ENCODE measurements at places on chromosomes 5 and 9.

DNA sequence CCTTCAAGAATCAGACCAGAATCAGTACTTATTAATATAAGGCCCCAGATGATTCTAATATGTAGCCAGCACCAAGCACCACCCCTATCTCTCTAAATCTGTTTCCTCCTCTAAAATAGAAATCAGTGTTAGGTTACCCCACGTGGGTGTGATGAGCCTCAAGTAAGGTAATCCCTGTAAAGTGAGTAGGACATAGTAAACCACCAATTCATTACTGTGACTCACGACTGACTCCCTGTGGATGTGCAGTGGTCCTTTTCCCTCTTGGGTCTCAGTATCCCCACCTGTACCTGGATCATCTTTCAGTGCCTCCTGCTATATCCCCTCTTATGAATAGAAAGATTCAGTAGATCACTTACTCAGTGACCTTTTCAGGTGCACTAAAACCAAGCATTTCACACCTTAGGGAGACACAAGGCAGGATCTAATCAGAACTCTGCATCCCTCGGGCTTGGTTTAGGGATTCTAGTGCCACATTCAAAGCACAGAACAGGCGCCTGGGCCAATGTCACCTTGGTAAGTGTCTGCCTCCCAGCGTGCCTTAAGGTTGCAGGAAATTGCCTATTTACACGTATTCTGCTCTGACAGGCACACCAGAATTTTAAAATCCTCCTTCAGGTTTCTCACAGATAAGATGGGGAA, 12.2 kb upstream of the ALDH1B1 start:
- DNase-seq, result no peak

- DNase-seq, result no peak
Observed at GRCh38 chr9:99020786-99021436, 77.2 kb downstream of the COL15A1 start.

GRCh38 chr9:129775448-129775798, 22.6 kb upstream of the PTGES start:
- DNase-seq, result no peak

- no peak for DNase-seq
Observed at GRCh38 chr9:137138058-137138721, 764 bp upstream of the GRIN1 start.

DNA sequence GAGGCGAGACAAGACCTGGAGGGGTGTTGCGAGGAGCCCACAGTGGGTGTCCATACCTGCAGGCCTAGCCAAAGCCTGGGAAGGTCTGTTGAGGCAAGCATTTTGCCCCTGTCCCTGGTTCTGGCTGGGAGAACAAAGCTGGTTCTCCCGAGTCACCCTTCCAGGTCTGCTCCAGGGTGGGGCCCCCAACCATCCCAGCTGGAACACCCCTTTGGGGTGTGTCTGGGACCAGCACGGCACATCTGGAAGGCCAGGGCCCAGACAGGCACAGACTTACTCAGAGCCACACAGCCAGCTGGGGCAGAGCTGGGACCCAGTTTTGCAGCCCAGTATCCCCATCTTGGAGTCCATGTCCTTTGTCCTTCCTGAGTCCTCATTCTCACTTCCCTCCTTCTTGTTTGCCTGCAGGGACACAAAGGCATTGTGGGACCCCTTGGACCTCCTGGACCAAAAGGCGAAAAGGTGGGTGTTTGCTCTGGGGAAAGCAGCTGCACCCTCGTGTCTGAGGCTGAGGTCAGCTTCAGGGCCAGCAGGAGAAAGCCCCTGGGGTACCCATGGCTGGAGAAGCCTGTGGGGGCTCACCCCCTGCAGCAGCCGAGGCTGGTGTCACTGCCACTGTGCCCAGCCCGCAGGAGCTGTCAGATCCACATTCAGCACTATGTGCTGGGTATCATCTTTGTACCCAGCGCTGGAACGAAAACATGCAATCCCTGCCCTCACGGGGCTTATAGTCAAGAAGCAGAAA, 38.4 kb upstream of the ORM1 start:
- no peak for DNase-seq

DNA sequence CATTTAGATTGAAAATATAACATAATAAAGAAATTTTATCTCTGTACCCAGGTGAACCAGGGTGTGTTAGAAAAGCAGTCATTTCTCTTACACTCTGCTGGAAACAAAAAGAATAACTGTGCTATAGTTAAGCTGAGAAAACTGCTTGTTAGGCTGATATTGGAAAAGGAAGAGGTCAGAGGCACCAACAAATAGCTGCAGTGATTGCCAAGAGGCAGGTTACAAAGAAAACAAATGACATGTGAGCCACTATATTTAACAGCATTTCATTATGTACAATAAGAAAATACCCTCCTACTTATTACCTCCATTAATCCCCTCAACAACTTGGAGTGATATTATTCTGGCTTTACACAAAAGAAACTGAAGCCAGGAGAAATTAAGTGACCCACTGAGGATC, 607.9 kb upstream of the TLE4 start:
- no peak for DNase-seq

DNA sequence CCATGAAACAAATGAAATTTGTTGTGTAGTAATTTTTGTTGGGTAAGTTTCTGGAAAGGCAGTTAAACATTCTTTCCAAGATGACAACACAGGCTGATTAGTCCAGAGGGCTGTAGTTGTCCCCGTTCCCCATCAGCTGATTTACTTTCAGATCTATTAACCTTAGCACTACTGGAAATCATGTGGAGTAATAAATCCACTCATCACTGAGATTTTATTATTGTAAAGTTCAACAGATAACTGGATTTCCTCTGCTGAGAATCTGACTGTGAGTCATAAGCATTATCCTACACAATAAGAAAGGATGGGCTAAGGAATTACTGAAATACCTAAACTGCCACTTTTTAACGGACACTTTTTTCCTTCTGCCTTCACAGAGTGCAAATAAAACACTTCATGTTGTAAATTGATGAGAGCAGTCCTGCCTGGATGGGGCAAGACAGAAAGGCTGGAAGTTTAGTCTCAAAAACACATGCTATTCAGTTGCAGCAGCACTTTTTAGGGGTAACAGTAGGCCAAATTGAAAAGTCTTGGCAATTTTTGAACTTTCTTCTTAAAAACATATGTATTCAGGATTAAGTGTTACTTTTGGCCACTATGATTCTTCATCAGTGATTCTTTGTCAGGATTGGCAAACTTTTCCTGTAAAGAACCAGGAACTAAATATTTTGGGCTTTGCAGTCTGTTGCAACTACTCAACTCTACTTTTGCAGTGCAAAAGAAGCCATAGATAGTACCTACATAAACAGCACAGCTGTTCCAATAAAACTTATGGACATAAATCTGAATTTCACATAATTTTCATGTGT, 7.0 kb downstream of the STOM start:
- DNase-seq, result no peak

GRCh38 chr5:96297867-96298266, 135.2 kb downstream of the PCSK1 start:
- DNase-seq, result no peak

- DNase-seq, result peak; percentile 73
Observed at GRCh38 chr5:150159741-150160179, 4.1 kb upstream of the PDGFRB start.

DNA sequence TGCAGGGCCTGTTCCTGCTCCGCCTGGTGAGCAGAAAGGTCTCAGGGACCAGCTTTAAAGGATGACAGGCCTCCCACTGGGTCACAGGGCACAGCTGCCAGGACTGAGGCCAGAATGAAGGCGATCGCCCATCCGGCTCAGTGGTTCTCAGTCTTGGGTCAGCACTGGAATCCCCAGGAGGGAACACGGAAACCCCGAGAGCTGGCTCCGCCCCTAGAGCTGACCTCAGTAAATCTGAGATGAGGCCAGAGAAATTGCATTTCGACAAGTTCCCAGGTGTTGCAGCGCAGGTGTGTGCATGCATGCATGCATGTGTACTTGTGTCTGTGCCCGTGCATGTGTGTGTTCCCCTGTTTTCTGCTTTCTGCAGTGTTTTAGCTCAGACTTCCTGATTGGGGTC, 47.2 kb upstream of the KCNMB1 start:
- DNase-seq, result no peak

- no peak for DNase-seq
Observed at GRCh38 chr9:131668057-131668438, 71.8 kb downstream of the RAPGEF1 start.

DNA sequence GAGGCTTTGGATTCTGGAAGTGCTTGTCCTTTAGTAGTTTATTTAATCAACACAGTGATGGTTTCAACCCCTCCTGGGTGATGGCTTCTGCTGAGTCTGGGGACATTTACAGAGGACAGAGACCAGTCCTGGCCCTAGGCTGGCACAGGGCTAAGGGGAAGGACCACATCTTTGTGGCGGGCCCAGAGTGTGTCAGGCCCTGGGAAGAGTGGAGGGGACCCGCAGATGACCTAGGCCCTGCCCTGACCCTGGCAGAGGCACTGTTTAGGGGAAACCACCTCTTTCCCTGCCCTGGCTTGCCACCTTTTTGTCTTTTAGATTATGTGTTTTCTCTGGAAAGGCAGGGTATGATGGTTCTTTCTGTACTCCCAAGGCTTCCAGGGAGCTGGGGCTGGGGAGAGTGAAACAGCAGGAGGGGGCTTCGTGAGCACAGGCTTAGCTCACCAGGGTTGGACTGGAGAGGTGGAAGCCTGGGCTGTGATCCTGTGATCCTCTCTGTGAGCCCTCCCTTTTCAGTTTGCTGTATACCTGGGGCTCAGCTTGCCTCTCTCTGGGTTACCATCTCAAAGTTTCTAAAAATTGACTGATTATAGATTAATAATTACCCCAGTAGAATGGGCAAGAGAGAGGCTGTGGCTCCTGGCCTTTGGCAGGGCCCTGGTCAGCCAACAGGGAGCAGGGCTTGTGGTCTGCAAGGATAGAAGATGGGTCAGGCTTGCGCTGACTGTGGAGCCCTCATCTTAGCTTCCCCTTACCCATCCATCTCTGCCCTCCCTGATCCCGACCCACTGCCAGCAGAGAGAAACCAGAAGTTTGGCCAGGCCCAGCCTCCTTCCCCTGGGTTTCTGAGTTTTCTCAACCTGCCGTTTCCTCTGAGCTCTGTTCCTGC, 1.7 kb upstream of the SYNPO start:
- no peak for DNase-seq
